ENCODE measurements at places on chromosomes 5 and 9.

GRCh38 chr9:15220658-15221318 is 86.2 kb downstream of the TTC39B start:
- DNase-seq: no peak

GRCh38 chr9:32011049-32011448 is 373.4 kb upstream of the ACO1 start:
- DNase-seq: no peak

DNA sequence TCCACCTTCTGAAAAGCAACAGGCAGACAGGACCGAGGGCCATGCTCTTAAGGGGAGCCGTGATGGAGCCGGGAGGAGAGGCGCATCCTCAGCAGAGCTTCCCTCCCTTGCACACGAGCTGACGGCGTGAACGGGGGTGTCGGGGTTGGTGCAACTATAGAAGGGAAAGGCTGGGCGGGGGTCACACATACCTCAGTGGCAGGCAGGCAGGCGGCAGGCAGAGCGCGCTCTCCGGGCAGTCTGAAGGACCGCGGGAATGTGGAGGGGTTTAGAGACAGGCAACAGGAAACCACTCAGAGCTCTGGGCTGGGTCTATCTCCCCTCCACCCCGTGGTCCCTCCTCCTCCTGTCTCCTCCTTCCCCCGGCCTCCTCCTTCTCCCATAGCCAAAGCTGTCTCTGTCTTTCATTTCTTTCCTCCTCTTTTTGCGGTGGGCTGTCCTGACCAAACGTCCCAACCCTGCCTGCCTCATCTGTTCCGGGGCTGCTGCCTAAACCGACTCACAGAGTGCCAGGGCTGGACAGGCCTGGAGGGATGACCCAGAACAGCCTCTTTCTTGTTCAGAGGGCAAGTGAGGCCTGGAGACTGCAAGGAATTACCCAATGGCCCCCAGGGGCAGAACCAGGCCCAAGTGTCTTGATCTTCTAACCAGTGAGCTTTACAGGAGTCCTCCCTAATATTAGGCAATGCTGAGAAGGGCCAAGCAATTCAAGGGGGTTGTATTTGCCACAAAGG is at the start of gene SPARC:
Gene SPARC (minus strand): TSS at position 242 of the 734 bp plus-strand sequence. CDS start 10,727 bp downstream, outside the sequence.
- peak; percentile 95 for DNase-seq

DNA sequence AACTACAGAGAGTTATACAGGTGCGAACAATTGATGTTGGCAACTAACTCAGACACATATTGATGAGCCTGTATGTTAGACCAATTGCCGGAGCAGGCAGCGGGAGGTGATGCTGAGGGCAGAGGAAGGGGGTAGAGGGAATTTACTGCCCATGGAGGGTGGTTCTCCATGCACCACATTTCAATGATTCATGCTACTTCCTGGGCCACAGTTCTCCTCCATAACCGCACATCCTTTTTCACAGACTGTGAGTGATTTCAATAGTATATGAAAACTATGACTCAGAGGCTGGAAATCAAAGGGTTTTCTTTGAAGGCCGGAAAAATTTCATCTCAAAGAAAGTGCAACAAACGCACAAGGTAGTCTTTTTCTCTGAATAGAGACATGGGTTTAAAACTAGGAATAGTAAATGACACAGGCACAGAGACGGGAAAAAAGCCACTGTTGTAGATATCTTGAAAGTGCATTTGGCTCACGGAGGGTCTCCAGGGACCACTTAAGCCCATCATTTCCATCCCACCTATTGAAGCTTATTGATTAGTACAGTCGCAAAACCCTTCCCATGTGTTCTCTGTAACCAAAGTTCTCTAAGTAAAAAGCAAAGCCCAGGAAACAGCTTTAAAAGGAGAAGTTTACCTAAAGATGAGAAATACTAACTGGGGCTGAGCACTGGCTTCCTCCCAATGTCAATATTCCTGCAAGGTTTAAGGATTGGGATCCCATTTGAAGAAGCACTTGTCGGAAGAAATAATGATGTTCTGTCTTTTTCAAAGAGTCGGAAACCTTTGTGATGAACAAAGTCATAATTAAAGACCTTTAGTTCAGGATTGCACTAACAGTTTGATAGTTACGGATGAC is 28.0 kb upstream of the ADAM19 start:
- no peak for DNase-seq

DNA sequence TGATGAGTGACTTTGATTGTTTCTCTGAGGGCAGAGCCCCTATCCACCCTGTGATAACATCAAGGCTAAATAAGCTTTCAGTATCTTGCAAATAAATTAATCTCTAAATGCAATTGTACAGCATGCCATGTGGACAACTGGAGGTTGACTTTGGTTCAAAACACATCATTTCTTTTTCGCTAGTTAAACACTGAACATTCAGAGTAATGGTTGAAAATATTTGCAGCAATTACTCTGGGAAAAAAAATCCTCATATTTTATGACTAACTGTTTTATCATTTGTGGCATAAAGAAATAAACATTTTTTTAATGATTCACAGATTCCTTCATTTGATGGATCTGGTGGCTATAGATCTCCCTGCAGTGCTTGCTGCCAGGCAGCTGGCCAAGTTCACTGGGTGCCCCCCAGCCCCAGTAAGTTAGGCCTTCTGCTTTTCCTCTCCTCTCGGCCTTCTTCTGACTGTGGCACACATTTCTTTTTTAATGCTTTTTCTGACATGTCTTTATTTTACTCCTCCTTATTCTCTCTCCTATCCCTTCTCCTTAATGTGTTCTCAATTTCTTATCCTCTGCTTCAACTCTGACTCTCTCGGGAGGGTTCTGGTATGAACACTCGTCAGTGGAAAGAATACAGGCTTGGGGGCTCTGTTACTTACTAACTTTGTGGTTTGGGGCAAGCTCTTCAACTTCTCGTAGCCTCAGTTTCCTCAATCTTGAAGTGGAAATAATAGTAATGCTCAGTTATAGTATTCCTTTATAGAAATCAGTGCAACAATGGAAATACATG is 69.6 kb downstream of the ADAMTSL1 start:
- no peak for DNase-seq

GRCh38 chr5:132787076-132787475 is 10.0 kb upstream of the SEPTIN8 start:
- no peak for DNase-seq

DNA sequence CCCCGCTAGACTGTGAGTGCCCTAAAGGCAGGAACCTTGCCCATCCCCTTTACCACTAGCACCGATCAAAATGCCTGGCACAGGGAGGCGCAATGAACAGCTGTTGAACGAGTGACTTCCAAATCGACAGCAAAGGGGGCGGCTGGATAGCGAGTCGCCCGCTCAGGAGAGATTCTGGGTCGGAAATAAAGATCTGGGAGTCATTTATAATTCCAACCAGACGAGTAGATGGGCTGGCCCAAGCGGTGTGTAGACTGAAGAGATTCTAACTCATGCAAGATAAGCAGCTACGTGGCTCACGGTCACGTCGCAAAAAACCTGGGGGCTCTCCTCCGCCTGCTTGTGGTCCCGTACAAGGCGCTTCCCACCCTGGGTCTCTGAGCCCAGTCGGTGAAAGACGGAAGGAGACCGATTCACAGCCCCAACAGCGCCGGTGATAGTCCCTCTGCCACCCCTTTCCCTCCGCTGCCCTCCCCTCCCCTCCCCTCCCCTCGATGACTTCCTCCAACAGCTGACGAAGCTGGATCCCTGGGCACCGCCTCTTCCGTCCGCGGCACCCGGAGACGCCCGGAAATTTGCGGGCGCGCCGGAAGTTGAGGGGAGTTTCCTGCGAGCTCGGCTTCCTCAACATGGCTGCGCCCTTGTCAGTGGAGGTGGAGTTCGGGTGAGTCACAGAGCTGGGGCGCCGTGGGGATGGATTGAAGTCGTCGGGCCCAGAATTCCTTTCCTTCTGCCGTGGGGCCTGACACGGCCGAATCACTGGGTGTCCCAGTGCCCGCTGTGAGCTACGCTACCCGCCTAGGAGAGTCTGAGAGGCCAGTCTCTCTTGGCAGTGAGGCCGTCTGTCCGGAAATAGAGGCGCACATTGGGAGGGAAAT is at the start of gene URM1:
Gene URM1 (plus strand): TSS at position 623 of the 878 bp plus-strand sequence. CDS start 7 bp downstream, at position 630.
- DNase-seq: peak; percentile 98

- no peak for DNase-seq
Measured at GRCh38 chr9:28264368-28264767, 691.1 kb upstream of the C9orf72 start.

DNA sequence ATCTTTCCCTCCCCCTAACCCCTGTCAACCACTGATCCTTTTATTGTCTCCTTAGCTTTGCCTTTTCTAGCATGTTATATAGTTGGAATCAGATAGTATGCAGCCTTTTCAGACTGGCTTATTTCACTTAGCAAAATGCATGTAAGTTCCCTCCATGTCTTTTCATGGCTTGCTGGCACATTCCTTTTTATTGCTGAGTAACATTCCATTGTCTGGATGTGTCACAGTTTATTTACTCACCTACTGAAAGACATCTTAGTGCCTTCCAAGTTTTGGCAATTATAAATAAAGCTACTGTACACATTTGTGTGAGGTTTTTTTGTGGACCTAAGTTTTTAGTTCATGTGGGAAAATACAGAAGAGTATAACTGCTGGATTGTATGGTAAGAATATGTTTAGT is 230.1 kb downstream of the PBX3 start:
- no peak for DNase-seq

GRCh38 chr9:126307322-126308061 is 19.1 kb upstream of the MVB12B start:
- no peak for DNase-seq

DNA sequence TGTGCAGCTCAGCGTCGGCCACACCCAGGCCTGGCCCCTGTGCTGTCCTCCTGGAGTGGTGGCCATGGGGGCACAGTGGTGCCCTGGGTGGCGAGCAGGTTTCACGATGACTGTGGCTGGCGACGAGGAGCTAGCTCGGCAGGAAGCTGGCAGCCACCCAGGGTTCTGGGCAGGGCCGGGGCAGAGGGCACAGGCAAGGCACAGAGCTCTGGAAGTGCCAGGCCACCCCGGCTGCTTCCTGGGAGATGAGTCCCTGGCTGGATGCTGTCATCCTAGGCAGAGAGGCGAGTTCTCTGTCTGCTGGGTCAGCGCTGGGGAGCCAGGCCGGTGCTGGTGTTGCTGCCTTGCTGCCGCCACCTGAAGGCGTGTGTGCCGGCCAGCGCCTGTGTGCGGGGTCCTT is 51.7 kb downstream of the RXRA start:
- DNase-seq: no peak

DNA sequence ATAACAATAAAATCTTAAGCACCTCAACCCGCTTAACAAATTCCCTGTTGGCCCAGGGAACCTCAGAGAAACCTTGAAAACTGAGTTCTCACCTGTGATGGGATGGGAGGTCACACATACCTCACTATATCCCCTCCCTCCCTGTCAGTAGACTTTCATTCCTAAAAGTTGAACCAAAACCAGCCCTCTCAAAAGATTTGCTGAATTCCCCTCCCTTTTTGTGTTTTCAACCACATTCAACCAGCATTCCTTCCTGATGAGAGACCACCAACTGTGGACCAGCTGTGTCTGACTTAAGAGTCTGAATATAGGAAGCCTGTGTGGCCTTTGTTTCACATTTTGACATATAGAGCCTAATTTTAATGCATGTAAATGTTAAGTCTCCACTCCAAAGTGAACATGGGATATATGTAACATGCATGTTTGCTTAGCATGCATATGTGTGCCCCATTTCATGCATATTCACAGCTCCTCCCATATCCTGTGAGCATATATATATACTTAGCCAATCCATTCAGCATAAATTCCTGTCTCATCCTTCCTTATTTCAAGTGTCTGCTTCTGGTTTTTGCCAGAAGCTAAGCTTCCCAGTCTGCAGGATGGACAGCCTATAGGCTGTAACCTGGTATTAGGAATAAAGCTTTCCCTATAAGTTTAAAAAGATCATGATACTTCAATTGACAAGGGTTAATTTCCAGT is 604.6 kb downstream of the PTPRD start:
- DNase-seq: no peak

DNA sequence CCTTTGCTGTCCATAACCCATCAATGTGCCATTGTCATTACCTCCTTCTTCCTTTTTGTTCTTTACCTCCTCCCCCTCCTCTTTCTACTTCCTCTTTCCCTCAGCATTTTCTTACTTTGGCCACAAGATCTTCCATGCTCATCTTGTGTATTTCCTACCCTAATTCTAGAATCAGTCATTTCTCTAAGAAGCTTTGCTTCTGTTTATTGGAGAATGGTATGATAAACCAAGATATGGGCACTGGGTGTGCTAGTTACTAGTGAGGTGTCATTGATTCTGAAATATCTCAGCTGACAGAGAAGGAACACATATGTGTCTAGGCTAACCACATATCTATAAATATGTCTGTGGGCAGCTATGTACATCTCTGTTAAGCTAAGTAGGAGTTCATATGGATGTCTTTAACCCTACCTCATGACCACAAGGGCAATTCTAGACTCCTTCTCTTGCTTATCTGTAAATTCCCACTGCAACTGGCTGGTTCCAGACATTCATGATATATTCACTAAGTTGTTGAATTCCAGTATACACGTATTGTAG is 2051.3 kb upstream of the CDH9 start:
- no peak for DNase-seq

DNA sequence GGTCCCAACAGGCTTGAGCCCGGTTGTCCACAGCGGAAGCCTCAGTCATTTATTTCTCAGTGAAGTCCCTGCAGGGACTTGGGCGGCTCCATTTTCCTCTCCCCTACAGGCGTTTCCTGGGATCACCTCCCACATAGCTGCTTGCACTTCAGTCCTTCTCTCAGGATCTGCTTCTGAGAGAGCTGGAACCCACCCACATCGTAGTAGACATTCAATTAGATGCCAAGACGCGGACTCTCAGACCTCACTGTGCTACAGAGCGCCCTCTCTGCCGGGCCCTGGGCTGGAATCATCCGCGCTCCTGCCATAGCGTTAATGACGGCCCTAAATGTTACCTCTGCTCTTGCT is 54.0 kb upstream of the ROR2 start:
- DNase-seq: no peak

DNA sequence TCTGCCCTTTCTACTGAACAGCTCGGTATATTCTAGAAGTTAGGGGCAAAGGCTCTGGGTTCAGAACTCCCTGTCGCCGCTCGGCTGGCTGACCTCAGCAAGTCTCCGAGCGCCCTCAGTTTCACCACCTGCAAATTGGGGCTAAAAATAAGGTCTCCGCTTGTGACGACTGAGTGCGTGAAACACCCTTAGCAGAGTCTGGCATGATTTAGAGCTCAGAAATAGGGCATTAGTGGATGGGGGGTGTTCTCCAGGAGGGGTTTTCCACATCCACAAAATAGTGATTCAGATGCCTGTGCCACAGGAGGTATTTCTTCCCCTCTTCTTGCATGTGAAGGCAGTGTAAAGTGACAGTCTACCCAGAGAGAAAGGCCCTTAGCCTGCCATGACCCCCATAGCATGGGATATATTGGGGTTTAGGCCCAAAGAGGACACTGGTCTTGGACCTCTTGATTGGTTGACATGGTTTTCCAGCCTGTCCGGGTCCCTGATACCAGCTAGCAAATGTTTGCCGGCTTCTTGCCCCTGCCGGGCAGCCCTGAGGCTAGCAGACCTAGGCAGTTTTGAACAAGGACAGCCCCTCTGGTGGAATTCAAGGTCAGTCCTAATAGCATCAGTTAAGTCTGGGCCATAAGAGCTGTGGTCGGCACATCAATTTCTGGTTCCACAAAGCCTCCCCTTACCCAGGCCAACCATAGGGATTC is 1.4 kb downstream of the ERGIC1 start:
- DNase-seq: no peak

DNA sequence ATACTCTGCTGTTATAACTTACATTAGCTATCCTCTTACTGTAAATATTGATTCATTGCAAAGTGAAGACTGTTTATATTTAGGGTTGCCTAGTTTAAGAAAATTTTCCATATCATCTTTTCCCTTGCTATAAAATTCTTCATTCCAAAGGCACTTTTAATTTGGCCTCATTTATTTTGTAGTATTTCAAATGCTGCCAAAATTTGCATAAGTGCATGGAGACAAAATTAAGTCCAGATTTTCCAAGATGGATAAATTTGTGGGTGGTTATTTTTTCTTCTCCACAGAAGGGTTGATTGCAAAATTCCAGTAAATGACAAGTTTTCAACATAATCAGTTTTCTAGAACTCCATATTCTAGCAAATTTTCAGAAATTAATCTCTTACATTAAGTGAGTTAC is 141.5 kb upstream of the MTAP start:
- DNase-seq: no peak
